ENCODE measurements at places on chromosomes 3 and 15. TPM values are rescaled to one million over a fixed set of nuclear protein-coding genes. Genes with fewer than 3 reads are reported as not detected.

- no peak overlapping the region for H3K27ac ChIP-seq
- no peaks in the 10 kb centered on the region for H3K36me3 ChIP-seq
- no peak for DNase-seq
- no peak overlapping the region for H3K4me3 ChIP-seq
Measured at GRCh38 chr3:171552531-171552930, 92.3 kb upstream of the TNIK start.

DNA sequence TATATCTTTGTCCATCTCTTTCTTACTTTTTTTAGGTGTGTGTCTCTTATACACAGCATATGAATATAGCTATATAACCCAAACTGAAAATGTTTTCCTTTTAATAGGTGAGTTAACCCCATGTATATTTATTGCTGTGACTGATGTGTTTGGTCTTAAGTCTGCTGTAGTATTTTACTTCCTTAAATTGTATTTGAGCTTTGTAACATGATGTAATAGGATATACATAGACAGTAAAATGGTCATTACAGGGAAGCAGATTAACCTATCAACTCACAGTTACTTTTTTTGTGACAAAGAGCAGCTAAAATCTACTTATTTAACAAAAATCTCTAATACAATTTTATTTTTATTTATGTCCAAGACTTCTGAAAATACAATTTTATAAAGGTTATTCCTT is 51.8 kb upstream of the CDAN1 start:
- H3K4me1 ChIP-seq = no peaks in the 10 kb centered on the region
- no peak overlapping the region for H3K4me3 ChIP-seq
- H3K27ac ChIP-seq = no peak overlapping the region
- peaks cover 39% of the 10 kb centered on the region for H3K36me3 ChIP-seq

Gene SUSD5
- total RNA-seq = 0.55 TPM

GRCh38 chr3:27730774-27731659 is 8.9 kb upstream of the EOMES start:
- no peaks in the 10 kb centered on the region for H3K4me1 ChIP-seq
- no peaks in the 10 kb centered on the region for H3K36me3 ChIP-seq
- no peak for DNase-seq
- no peak overlapping the region for H3K27ac ChIP-seq

Gene HRG
- total RNA-seq = not detected

DNA sequence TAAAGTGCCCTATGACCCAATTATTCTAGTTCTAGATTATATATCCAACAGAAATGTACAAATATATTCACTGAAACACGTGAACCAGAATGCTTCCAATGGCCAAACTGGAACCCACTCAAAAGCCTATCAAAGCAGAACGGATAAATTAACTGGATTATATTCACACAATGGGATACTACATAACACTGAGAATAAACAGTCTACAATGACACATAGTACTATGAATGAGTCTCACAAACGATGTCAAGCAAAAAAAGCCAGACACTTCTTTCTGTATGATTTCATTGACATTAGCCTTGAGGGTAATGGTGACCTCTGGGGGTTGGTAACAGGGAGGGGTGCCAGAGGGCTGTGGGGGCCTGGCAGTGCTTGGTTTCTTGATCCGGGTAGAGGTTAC is 50.9 kb upstream of the HACD2 start:
- peaks cover 11% of the 10 kb centered on the region for H3K4me1 ChIP-seq
- peaks cover 8% of the 10 kb centered on the region for H3K36me3 ChIP-seq
- H3K4me3 ChIP-seq = no peak overlapping the region
- no peak overlapping the region for H3K27ac ChIP-seq

GRCh38 chr3:184379358-184380184 is at the start of gene CHRD:
CHRD (plus strand) TSS chr3:184380054; CDS start chr3:184380319, 265 bp downstream.
- peak within 1 kb of the TSS; percentile 73 for H3K27ac ChIP-seq
- H3K36me3 ChIP-seq = no peaks in the 10 kb centered on the region
- H3K27me3 ChIP-seq = peaks cover 7% of the 10 kb centered on the region
- no peak for DNase-seq
- H3K4me1 ChIP-seq = peaks cover 11% of the 10 kb centered on the region
- peak within 1 kb of the TSS; percentile 74 for H3K4me3 ChIP-seq

GRCh38 chr3:30232142-30232541 is 374.3 kb upstream of the TGFBR2 start:
- no peak overlapping the region for H3K4me3 ChIP-seq
- H3K36me3 ChIP-seq = no peaks in the 10 kb centered on the region
- no peaks in the 10 kb centered on the region for H3K27me3 ChIP-seq

- no peak for DNase-seq
- no peaks in the 10 kb centered on the region for H3K36me3 ChIP-seq
- H3K27me3 ChIP-seq = peaks cover 3% of the 10 kb centered on the region
- no peak overlapping the region for H3K27ac ChIP-seq
- H3K4me3 ChIP-seq = no peak overlapping the region
- H3K4me1 ChIP-seq = peaks cover 7% of the 10 kb centered on the region
Measured at GRCh38 chr3:10551821-10552630, 46.6 kb upstream of the ATP2B2 start.

Gene GOLGA8S
- total RNA-seq = 0.48 TPM

Gene KLHL24
- 199 TPM for total RNA-seq

DNA sequence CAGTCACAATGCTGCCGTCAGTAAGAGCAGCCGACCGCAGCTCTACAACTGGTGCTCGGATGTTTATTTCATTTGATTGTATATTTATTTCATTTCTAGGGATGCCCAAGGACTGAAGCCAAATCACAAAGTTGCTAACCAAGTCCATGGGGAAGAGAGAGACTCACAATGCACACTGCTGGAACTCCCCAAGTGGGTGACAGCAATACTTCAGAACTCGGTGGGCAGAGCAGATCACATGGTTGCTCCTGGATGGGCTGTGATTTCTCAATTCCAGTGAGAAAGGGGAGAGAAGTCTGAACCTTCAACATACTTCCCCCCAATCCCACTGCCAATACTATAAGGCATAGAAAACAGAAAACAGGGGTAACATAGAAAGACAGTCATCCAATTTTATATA is 265.8 kb upstream of the WNT5A start:
- no peaks in the 10 kb centered on the region for H3K27me3 ChIP-seq
- H3K4me3 ChIP-seq = no peak overlapping the region
- H3K27ac ChIP-seq = no peak overlapping the region
- no peak for DNase-seq
- H3K36me3 ChIP-seq = no peaks in the 10 kb centered on the region

Gene EXOSC7
- 44.9 TPM for total RNA-seq

- no peak overlapping the region for H3K4me3 ChIP-seq
- H3K27ac ChIP-seq = no peak overlapping the region
- H3K4me1 ChIP-seq = peaks cover 7% of the 10 kb centered on the region
- no peak for DNase-seq
- H3K36me3 ChIP-seq = no peaks in the 10 kb centered on the region
Measured at GRCh38 chr15:39663704-39664250, 82.9 kb downstream of the THBS1 start.

DNA sequence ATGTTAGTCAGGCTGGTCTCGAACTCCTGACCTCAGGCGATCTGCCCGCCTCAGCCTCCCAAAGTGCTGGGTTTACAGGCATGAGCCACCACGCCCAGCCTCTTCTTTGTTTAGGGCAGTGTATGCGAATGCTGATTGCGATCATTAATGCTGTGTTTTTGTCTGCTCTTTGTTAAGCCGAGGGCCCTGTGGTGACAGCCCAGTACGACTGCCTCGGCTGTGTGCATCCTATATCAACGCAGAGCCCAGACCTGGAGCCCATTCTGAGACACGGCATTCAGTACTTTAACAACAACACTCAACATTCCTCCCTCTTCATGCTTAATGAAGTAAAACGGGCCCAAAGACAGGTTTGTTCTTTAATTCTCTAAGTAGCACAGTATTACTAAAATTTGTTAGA is 7.8 kb downstream of the KNG1 start:
- no peak overlapping the region for H3K27ac ChIP-seq
- H3K36me3 ChIP-seq = no peaks in the 10 kb centered on the region
- no peak for DNase-seq
- no peaks in the 10 kb centered on the region for H3K27me3 ChIP-seq
- H3K4me3 ChIP-seq = no peak overlapping the region

GRCh38 chr15:88835119-88835518 is 31.9 kb downstream of the ACAN start:
- no peak overlapping the region for H3K27ac ChIP-seq
- no peak for DNase-seq
- no peaks in the 10 kb centered on the region for H3K4me1 ChIP-seq
- no peaks in the 10 kb centered on the region for H3K36me3 ChIP-seq
- no peak overlapping the region for H3K4me3 ChIP-seq

Gene SLC7A14
- total RNA-seq = not detected

Gene SEMA3G
- total RNA-seq = 29.0 TPM

GRCh38 chr3:45917146-45917898 is 25.9 kb upstream of the CXCR6 start:
- H3K4me1 ChIP-seq = no peaks in the 10 kb centered on the region
- H3K36me3 ChIP-seq = peaks cover 38% of the 10 kb centered on the region
- DNase-seq = no peak
- H3K27ac ChIP-seq = no peak overlapping the region

DNA sequence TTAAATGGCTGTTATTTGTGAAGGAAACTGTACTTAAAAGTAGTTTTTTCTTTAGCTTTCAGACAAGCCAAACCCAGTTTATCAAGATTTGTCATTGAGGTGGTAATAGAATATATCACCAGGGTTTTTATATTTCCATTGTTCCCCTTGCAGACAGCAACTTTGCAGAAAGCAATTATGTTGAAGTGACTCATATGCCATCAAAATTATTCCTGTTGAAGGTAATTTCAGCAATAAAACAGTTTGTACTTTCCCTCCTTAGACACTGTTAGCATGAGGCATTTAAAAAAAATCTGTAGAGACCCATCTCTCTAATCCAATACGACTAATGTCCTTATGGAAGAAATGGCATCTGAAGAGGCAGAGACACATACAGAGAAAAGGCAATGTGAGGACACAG is 219.0 kb downstream of the NFKBIZ start:
- no peak overlapping the region for H3K4me3 ChIP-seq
- no peak overlapping the region for H3K27ac ChIP-seq
- no peak for DNase-seq
- no peaks in the 10 kb centered on the region for H3K4me1 ChIP-seq

Gene CCDC54
- total RNA-seq = not detected

- no peaks in the 10 kb centered on the region for H3K36me3 ChIP-seq
- peaks cover 29% of the 10 kb centered on the region for H3K4me1 ChIP-seq
- no peak overlapping the region for H3K4me3 ChIP-seq
Measured at GRCh38 chr3:123667784-123668183, 82.9 kb upstream of the HACD2 start.

DNA sequence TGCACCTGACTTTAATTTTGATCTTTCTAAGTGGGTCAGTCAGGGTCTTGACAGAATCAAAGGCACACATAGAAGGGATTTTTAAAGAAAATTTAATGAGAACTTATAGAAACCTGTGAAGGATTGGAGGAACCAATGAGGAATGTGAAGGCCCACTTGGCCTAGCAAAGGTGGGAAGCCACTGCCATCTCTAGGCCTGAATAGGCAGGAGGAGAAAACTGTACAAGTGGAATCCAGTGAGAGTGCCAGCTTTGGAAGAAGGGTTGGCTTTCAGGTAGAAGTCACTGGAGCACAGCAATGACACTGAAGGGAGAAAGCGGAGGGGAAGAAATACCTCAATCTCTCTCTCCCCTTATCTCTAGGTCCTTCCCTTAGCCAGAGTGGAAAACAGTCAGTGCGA is 380.7 kb upstream of the KCNMB2 start:
- H3K4me1 ChIP-seq = peaks cover 3% of the 10 kb centered on the region
- no peak overlapping the region for H3K27ac ChIP-seq
- no peaks in the 10 kb centered on the region for H3K36me3 ChIP-seq
- H3K27me3 ChIP-seq = no peaks in the 10 kb centered on the region

DNA sequence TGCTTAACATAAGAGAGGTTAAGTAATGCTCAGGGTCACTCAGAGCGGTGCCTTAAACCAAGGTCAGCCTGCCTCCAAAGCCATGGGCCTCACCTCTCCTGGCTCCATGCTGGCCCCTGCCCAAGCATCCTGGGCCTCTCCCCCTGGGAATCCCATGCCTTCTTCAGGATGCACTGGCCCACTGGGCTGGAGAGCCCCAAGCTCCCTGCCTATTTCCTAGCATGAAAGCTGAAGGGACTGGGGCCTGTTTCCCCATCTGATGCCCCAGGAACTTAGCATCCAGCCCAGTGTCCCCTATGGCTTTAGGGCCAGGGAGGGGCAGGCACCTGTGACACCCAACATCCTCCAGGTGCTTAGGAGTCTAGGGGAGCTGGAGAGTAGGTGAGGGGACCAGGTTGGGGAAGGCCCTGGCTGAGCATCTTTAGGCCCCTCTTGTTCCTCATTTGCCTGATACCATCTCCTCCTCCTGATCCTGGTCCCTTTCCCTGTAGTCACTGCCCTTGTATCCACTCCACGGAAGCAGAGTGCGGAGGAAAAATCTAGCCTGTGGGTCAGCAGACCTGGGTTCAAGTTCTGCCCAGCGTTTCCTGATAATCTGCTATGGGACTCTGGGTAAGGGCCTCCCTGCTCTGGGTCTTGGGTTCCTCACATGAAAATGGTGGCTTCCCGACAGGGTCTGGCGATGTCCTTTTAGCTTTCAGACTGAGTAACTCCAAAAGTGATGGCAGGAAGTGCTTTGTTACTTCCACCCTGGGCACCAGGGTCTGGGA is 28.6 kb downstream of the EHD4 start:
- peak overlapping the region; percentile 84 for H3K27ac ChIP-seq
- H3K36me3 ChIP-seq = peaks cover 21% of the 10 kb centered on the region
- no peaks in the 10 kb centered on the region for H3K27me3 ChIP-seq
- H3K4me3 ChIP-seq = no peak overlapping the region

GRCh38 chr3:23540600-23540999 is 265.2 kb upstream of the UBE2E1 start:
- no peak overlapping the region for H3K27ac ChIP-seq
- H3K4me1 ChIP-seq = no peaks in the 10 kb centered on the region
- H3K36me3 ChIP-seq = no peaks in the 10 kb centered on the region
- DNase-seq = no peak
- no peaks in the 10 kb centered on the region for H3K27me3 ChIP-seq

Gene ARNT2
- 4.5 TPM for total RNA-seq

DNA sequence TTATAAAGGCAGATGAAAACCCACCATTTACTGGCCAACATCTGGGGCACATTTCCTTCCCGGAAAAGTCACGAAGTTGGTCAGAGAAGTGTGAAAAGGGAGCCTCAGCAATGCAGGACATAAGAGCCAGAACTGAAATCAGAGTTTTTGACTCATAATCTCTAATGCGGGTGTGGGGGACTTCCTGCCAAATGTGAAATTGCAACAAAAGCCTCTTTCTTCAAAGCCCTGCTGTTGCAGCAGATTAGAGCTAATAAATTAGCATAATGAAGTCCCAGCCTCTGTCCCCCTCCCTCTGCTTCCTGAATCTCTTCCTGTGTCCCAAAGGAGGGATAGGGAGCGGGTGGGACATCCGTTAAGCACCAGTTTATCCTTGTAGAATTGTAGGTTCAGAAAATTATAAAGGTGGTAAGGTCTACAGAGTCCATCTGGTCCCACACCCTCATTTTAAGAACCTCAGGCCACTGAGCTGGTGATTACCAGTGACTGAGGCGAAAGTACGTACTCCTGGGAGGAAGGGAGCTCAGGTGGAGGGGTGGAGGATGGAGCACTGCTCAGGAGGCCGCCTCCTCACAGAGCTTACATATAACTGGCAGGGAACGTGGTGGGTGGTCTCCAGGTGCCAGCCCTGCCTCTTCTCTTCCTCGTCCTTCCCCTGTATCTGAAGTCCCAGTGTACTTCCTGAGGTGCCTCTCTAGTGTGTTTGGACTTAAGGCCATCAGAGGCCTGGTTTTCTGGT is 35.0 kb downstream of the ST6GAL1 start:
- H3K27ac ChIP-seq = peak overlapping the region; percentile 68
- H3K4me1 ChIP-seq = peaks cover 48% of the 10 kb centered on the region
- H3K4me3 ChIP-seq = no peak overlapping the region
- DNase-seq = no peak
- peaks cover 13% of the 10 kb centered on the region for H3K36me3 ChIP-seq

Gene ATP13A5
- not detected for total RNA-seq

- H3K4me1 ChIP-seq = no peaks in the 10 kb centered on the region
- DNase-seq = no peak
- H3K36me3 ChIP-seq = no peaks in the 10 kb centered on the region
- no peaks in the 10 kb centered on the region for H3K27me3 ChIP-seq
- no peak overlapping the region for H3K4me3 ChIP-seq
Measured at GRCh38 chr15:91468871-91469580, 369.0 kb downstream of the SV2B start.

Data from heart left ventricle (tissue), 16 donors.